Thoracic aorta (tissue), 2 donors: ENCODE measurements at places on chromosomes 5 and 9. TPM values are rescaled to one million over a fixed set of nuclear protein-coding genes. Genes with fewer than 3 reads are reported as not detected.
A peak's percentile ranks its signal among the peaks of the same experiment; 100 is the strongest.

DNA sequence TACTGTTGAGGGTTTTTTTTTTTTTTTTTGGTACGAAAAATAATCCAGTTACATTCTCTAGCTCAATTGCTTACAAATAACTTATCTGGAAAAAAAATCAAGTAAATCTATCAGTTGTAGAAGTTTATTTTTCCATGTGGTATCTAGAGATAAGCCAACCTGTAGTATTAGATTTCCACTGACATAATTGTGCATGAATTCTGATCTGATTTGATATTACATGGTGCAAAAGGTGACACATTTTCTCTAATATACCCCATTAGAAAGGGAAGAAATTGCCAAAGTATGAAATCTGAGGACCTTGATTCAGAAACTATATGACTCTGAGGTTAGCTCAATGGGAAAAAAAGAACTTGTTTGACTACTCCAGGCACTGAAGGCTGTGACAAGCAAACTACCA lies 141.5 kb downstream of the SLF1 start:
- DNase-seq = no peak

GRCh38 chr5:125408448-125409233 lies 662.2 kb upstream of the ZNF608 start:
- no peak for DNase-seq

The MTRR gene
- 51.9 TPM for total RNA-seq

DNA sequence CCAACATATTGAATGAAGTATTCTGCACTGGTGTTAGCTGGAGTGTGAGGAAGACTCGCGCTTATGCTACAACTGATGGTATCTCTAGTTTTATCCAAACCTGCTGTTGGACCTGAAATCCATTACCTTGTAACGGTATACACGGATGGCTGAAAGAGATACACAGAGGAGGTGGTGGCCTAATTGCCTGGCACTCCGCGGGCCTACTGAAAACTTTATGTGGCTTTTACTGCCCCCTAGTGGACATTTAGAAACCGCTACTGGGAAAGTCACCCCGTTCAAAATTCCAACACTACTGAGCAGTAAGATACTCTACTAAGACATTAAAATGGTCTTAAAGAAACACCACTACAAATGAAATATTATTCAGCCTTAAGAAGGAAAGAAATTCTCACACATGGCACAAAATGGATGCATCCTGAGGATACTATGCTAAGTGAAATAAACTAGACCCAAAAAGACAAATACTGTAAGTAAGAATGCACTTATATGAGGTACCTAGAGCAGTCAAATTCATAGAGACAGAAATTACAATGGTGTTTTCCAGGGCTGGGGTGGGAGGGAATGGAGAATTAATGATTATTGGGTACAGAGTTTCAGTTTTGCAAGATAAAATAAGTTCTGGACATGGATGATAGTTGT lies 100.4 kb downstream of the TTLL11 start:
- no peak for DNase-seq

DNA sequence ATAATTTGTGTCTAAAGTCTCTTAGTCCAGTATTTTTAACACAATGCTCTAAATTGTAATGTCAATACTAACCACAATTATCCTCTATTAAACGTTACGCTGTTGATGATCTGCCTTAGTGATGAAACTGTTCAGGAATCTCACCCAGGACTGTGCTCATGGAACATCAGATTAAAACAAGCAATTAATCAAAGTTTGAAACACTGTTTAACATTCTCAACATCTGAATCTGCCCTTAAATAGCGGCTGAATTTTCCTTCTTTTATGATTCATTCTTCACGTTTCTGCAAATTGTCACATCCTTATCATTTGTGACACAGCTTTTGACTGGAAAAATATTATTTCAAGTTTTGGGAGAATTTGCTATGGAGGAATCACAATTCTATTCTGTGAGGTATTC lies 113.8 kb downstream of the MARCHF11 start:
- DNase-seq = no peak

The CDKN2B-AS1 gene
- total RNA-seq = not detected

The SPACA9 gene
- total RNA-seq = 2.2 TPM

The ADAMTS6 gene
- 11.8 TPM for total RNA-seq

DNA sequence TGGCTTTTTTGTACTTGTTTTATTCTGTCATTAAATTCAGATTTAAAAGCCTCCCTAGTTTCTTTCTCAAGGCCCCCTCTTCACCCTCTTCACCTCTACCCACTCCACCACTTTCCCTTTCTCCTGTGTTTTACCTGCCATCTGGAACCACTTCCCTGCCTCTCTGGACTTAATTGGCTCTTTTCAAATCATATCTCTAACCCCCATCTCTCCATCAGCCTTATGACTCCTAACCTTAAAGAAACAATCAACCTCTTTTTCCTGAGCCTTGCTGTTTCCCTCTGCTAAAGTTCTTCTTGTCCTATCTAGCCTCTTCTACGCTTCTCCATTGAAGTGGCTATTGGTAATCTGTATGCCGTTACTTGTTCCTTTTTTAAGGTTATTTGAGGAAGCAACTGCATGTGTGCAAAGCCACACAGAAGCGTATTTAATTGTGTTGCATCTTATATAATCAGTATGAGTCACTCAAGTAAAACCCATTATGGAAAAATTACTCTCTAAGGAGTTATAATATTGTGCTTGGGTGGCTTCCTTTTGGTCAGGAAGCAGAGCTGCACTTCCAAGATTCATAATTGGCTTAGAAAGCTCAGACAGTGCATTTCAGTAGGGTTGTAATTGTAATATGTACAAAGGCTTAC lies 653.6 kb upstream of the ITGA1 start:
- no peak for DNase-seq

DNA sequence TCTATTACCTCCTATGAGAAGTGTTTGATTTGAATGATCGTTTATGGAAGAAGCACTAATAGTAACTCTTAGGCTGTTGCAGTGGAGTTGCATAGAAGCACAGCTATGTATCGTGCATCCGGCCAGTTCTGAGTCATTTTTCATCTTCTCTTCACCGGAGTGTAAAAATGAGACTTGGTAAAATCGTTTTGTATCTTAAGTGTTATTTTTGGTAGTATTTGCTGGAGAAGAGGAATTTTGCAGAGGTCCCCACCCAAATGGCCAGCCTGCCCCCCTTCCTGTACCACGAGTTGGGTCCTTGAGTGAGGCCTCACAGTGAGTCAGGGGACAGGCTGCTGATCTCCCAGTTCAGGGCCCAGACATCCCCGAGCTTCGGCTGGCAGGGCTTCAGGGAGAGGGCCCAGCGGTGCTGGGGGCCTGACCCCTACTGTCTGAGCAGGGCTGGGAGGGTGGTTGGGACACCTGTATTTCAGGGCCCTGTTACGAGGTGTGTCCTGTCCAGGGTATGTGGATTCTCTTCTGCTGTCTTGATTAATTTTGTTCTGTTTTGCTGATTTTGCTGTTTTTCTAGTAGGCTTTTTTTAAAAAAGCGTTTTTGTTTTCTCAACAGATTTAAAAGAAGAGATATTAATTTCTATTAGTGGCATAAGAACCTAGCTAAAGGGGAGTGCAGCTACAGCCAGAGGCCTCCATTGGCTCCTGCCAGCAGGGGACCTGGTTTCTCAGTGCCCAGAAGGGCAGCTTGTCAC lies 210.8 kb downstream of the TRIO start:
- no peak for DNase-seq

DNA sequence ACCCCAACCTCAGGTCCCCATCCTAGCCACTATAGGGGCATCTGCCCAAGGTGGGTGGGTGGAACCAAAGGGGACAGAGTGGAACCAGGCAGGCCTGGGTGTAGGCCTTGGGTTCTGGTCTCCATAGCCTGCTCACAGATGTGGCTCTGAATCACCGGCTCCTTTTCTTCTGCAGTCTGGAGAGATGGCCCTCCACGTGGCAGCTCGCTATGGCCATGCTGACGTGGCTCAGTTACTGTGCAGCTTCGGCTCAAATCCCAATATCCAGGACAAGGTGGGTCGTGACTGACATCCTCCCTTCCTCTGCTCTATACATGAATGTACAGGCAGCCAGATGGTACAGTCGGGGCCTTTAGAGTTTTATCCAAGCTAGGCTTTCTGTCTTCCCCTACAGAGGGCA lies 77.3 kb upstream of the CTSL start:
- DNase-seq = no peak

The RAB3C gene
- 2.8 TPM for total RNA-seq

DNA sequence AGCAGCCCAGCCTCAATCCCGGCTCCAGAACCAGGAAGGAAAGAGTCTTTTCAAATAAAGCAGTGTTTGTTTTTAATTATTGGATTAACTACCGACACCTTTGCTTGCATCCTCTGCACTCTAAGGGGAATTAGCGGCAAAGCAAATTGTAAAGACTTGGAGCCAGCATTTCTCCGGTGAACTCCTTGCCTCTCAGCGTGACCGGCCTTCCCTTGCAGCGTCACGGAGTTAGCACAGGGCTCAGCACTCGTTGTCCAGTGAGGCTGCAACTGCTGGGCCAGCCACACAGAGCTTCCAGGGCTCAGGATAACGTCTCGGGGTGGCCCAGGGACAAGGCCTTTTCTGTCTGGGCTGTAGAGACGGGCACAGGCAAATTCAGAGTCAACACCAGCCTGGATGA lies 180.6 kb downstream of the OLFM1 start:
- DNase-seq = no peak

GRCh38 chr5:85604786-85605185 lies 1013.0 kb upstream of the COX7C start:
- no peak for DNase-seq

DNA sequence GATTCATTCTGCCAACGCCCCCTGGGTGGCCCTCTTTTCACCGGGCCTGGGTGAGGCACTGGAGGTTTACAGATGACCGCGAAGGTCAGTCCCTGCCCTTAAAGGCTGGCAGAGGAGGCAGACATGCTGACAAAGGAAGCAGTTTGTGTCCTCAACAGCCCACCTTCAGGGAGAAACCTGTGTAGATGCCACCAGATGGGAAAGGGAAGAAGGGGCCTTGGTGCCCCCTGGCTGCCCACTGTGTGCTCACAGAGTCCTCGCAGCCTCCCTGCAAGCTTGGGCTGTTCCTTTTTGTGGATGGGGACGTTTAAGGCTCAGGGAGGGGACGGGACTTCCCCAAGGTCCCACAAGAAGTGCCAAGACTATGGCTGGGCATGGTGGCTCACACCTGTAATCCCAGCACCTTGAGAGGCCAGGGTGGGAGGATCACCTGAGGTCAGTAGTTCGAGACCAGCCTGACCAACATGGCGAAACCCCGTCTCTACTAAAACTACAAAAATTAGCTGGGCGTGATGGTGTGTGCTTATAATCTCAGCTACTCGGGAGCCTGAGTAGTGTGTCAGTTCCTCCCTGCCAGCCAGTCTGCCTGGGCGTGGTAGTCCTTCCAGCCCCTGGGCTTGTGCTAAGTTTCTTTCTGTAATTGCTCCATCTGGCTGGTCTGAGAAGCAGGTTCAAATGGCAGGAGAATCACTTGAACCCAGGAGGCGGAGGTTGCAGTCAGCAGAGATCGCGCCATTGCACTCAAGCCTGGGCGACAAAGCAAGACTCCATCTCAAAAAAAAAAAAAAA lies 36.2 kb downstream of the NEK6 start:
- DNase-seq = no peak

- DNase-seq = no peak
These were observed 142.8 kb downstream of the MAST4 start for GRCh38 chr5:66739021-66739420.

DNA sequence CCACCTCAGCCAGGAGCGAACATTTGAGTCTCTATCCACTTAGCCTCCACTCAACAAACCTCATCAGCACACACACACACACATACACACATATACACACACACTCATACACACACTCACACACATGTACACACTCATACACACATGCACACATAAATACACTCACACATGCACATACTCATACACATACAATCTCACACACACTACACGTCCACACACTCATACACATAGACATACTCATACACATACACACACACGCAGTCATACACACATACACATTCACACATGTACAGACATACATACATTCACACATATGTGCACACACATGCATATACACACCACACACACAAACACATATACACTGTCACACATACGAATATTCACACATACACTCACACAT lies 208.2 kb downstream of the AGTPBP1 start:
- DNase-seq = no peak

- no peak for DNase-seq
These were observed 505.3 kb downstream of the CCDC171 start for GRCh38 chr9:16058131-16058549.

- DNase-seq = no peak
These were observed 25.9 kb downstream of the CDHR2 start for GRCh38 chr5:176575066-176575465.

The CAMSAP1 gene
- 19.1 TPM for total RNA-seq

GRCh38 chr9:5112646-5113045 lies 72.8 kb downstream of the INSL6 start:
- DNase-seq = no peak

DNA sequence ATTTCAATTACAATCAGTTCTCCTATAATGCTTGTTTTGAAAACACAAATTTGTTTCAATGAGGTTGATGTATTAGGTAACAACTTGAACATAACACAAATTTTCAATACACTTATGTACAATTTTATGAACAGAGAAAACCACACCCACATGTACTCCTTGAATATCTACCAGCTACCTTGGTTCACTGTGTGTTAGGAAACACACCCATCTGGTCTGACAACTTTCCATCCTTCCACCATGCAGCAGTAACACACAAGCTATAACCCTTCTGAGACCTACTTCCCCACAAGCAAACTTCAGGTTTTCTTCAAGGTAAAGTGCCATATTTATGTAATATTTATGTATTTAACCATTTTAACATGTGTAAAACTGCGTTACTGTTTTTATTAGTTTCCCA lies 36.4 kb upstream of the UBQLN1 start:
- DNase-seq = no peak

The SLC25A48 gene
- total RNA-seq = 0.78 TPM

DNA sequence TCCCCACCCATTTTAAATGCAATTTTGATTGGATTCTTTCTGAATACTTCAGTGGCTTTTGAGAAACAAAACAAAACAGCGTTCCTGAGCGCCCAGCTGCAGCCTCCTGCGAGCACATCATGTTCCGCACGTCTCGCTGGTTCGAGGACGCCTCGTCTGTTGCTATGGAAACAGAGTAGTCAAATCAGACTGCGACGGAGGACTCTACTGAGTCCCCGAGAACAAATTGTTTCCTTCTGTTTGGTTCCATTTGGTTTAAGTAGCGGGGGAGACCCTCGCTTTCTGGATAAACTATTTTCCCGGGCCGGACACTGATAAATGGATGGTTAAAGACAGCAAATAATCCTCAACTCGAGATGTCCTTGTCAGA lies 69.0 kb downstream of the SLC28A3 start:
- peak; percentile 4 for DNase-seq

DNA sequence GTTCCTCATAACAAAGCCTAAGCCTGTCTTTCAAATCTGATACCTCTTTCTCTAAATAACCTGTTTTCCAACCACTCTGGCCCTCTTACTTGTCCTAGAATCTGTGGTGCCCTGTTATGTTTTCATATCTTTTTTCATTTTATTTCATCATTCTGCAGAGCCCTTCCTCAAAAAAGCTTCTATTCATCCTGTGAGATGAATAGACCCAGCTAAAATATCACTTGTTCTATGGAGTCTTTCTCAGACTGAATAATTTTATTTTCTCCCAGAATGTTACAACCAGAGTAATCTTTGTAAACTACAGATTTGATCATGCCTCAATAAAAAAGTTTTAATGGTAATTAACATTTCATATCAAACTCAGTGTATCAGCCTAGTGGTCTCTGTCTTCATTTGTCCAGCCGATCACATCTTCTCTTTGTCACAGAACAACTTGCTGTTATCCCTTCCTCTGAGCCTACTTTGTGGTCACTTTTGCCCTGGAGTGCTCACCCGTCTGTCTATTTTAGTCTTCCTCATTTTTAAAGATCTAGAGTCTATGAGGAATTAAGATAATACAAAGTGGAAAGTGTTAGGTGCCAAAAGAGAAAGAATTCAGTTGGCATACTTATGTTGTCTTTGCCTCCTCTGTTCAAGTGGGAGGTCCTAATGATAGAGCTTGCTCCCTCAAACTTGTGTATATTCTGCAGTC lies 77.8 kb downstream of the ZCCHC7 start:
- no peak for DNase-seq
